ENCODE measurements at places on chromosomes 2 and 18.
A peak's percentile ranks its signal among the peaks of the same experiment; 100 is the strongest.

- DNase-seq, result peak; percentile 85
Measured at GRCh38 chr2:26274058-26274613, 29.4 kb downstream of the HADHB start.

DNA sequence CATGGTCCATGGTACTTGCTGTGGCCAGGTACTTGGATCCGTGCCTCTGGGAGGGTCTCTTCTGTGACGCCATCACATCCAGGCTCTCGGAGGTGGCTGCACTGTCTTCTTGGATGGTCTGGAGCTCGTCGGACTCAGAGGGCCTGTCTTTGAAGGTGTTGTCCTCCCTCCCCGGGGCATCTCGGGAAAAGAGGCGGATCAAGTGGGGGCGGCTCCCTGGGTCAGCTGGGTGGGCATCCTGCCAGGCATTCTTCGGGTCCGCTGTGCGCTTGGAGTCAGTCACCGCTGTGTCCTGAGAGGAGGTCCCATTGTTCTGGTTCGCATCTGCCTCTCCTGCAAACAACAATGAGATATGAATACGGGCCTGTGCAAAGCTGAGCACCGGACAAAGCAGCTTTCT is 115.6 kb downstream of the MBP start:
- no peak for DNase-seq

- no peak for DNase-seq
Measured at GRCh38 chr2:46615986-46616485, 136.7 kb downstream of the TMEM247 start.

DNA sequence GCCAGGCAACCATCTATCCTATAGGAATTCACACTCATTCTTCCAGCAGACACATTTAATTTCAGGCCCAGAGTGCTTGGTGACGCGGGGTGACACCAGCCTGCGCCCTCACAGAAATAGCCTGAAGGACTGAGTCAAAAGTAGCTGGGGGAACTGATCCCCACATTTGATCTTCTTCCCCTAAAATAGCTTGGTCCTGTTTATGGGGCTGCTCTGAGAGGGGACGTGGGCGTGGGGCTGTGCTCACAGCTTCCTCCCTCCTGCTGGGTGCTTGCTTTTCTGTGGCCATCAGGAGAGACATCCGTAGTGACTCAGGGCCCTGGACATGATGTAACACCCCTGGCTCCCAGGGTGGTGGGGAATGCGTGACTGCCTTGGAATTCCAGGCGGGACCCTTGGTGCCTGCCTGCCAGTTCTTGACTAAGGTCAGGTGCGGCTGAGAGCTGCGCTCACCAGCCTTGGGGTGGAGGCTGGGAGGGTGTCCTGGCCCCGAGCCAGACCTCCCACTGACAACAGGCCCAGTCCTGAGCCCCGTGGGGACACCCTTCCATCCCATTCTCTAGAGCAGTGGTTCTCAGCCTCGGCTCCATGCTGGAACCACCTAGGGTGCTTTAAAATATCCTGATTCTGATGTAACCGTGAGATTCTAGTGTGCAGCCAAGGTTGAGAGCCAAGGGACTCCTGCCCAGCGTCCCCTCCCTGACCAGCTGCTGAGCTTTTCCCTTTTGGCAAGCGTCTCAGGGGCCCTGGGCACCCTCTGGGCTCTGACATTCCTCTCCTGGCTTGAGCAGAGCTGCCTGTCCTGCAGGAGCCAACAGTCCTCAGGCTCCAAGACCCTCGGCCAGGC is 47.4 kb upstream of the SMAD7 start:
- peak; percentile 98 for DNase-seq

GRCh38 chr18:64936671-64937070 is 787.8 kb upstream of the LINC00305 start:
- no peak for DNase-seq

DNA sequence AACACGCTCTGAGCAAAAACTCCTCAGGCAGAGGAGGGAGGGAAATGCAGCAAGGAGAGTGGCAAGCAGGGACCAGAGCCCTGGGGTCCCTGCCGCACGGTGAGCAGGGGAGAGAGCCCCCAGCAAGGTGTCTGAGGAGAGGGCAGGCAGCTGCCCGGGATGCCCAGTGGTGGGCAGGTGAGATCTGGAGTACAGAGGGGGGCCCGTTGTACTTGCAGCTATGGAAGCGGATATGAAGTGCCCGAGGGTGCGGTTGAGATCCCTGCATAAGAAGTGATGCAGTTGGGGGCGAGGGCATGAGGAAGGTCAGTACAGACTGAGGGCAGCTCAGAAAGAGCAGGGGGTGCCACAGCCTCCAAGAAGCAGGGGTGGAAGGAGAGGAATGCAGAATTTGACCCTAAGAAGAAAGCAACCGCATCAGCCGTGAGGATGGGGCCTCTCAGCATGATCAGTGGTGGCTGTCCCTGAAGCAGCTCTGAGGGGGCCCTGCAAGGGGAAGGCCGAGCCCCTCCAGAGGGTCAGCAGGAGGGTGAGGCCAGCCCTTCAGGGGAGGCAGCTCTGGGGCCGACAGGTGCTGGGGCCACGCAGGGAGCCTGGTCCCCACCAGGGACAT is 29.4 kb downstream of the MTERF4 start:
- DNase-seq, result no peak

DNA sequence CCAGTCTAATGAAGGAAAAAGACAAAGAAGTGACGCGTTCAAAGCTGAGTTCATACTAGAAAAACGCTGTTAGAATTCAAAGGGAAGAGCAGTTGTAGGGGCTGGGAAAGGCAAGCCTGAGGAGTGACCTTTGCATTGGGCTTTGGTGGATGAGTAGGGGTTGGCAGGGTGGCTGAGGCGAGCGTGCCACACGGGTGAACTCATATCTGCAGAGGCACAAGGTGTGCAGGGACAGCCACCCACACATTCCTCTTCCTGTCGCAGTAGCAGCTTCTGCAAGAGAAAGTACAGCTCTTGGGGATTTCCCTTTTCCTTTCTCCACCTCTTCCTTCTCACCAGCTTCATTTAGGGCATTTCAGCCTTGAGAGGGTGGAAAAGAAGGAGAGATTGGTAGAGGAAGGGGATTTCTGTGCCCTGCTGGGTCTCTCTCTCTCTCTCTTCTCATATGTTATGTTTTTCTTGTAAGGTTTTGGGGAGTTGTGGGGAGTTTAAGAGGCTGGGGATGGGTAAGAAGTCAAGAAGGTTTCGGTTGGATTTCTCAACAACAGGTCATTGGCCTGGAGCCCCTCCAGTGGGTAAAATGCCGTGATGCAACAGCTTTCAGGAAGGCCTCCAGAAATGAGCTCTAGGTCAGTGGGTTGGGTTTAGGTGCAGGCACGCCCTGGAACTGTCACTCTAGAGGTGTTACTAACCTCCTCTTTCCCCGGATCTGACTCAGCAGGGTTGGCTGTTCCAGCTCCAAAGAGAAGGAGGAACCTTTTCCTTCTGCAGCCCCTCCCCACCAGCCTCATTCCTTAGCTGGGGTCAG is 40.1 kb downstream of the ODC1 start:
- DNase-seq, result peak; percentile 84

- no peak for DNase-seq
Measured at GRCh38 chr2:28326881-28327505, 65.7 kb upstream of the FOSL2 start.

DNA sequence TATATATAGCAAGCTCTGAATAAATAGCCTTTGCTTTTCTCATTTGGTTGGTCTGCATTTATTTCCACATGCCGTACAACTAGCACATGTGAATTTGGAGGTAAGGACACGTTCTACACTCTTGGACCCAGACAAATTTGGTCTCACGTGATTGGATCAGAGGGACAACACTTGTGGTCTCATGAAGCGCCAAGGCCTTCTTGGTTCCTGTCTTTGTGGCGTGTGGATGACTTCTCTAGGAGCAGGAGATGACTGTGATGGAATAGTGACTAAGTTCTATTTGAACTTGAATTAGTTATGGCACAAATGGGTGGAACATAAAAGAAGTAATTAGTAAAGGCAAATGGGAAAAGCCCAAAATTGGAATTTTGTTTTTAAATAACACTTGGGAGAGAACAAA is 206.9 kb downstream of the BCL2 start:
- peak; percentile 52 for DNase-seq

- DNase-seq, result peak; percentile 62
Measured at GRCh38 chr2:60885683-60886082, 4.3 kb downstream of the REL start.

DNA sequence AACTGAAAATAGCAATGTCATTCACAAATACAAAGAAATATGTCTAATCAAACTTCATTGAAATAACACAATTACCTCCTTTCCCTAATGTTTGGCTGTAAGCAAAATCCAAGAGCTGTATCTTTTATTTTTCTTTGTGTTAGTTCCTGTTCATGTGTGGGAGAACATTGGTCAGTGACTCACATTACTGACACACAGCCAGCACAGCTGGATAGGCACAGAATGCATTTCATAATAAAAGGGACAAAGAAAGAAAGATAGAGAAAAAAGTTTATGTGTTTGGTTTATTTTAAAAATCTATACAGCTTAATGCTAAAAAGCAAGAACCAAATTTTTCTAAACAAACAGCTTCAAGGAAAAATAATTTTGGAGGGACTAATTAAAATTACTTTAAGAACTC is 185.6 kb upstream of the COL3A1 start:
- no peak for DNase-seq

DNA sequence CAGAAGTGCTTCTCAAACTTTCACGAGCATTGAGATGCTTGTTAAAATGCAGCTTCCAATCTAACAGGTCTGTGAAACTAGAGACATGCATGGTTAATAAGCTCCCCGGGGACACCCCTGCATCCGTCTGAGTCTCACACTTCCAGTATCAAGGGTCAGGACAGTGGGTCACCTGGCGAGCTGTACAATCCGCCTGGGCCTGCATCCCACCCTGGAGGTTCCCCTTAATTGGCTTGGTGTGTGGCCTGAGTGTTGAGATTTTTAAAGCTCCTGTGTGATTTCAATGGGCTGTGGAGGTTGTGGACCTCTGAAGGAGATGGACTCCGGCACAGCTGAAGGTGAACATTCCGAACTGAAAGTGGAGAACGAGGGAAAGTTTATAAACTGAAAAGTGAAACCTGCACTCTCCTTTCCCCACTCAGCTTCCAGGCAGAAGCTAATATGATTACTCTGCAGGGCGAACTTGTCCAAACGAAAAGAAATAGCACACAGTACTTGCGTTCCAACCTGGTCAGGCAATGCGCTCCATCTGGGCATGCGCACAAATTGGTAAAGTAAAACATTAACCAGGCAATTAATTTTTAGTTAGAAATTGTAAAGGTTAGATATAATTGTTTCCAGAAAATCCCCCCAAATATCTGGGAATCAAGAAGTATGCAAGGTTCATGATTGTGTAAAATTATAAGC is 191.7 kb upstream of the ALKAL2 start:
- no peak for DNase-seq

DNA sequence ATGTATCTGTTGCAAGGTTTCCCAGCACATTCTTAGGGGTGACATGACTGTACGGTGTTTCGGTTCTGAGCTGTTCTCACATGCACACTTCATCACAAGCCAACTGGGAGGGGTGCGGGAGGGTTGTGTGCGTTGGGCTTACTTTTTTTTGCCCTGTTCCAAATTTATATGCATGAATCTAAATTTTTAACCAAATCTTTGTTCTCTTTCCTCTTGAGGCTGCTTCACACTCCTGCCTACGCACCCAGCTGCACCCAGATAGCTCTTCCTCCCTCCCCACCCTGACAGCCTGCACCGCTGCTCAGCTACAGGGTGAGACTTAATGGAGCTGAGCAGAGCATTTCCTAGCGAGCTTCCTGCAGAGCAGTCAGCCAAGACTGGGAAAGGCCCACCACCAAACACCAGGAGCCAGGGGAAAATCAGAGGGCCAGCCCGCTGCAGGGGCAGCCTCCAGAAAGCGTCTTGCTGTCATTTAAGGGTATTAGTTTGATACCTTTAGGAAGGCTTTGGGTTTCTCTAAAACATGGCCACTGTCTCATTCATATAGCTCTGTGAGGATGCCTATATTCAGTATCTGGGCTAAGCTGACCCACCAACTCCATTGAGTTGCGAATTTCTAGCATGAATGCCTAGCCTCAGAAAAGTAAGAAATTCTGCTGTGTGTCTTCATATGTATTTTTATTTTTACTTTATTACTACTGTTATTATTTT is 84.5 kb downstream of the POU3F3 start:
- DNase-seq, result no peak

- no peak for DNase-seq
Measured at GRCh38 chr2:223026357-223027110, 25.5 kb upstream of the KCNE4 start.

GRCh38 chr2:85438201-85439024 is 19.9 kb downstream of the SH2D6 start:
- DNase-seq, result peak; percentile 38

- no peak for DNase-seq
Measured at GRCh38 chr2:51778806-51779205, 746.9 kb upstream of the NRXN1 start.

DNA sequence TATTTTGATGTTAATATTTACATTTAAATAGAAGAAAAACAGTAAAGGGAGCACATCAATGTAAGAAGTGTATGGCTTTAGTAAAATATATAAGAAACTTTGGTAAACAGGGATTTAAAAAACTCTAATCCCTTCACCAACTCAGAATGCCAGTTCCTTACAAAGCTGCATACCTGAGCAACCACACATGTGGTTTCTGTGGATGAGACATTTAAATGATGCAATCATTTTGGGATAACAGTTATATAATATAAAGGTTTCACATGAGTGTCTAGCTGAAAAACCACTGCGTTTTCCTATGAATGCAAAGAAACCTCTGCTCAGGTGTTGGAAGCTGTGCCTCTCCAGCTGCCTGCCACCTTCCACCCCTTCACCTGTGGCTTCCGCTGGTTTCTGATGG is 209.1 kb upstream of the REV1 start:
- DNase-seq, result no peak

- no peak for DNase-seq
Measured at GRCh38 chr2:17916584-17916983, 38.1 kb downstream of the KCNS3 start.

- DNase-seq, result peak; percentile 23
Measured at GRCh38 chr18:7177116-7177744, 53.7 kb upstream of the LRRC30 start.

- DNase-seq, result no peak
Measured at GRCh38 chr2:32804205-32804604, 142.5 kb upstream of the LTBP1 start.

- DNase-seq, result peak; percentile 79
Measured at GRCh38 chr2:237475704-237476141, 11.3 kb upstream of the MLPH start.

DNA sequence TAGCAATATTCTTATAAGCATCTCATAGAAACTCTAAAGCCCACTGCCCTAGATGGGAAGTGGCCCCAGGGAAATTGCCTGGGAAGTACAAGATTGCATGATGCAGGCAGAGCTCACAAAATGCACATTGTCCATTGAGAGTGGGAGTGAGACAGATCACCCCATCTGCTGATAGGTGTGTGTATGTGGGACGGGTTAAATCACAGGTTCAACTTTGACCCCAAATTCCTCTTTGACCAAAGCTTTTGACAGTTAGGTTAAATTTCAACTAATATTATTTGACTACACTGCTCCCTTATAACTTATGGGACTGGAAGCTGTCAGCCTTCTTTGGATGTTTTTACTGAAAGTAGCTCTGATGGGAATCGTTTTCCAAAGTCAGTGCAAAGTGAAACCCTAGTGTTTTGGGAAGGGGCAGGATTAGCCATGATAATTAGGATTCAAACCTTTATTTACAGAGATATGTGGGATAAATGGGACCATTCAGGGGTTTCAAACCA is 11.4 kb upstream of the FABP1 start:
- no peak for DNase-seq

GRCh38 chr2:9897846-9898245 is 53.6 kb upstream of the GRHL1 start:
- DNase-seq, result no peak

Measured in inflammatory macrophage (primary cell).